ENCODE measurements at places on chromosomes 4 and X. TPM values are rescaled to one million over a fixed set of nuclear protein-coding genes. Genes with fewer than 3 reads are reported as not detected.

DNA sequence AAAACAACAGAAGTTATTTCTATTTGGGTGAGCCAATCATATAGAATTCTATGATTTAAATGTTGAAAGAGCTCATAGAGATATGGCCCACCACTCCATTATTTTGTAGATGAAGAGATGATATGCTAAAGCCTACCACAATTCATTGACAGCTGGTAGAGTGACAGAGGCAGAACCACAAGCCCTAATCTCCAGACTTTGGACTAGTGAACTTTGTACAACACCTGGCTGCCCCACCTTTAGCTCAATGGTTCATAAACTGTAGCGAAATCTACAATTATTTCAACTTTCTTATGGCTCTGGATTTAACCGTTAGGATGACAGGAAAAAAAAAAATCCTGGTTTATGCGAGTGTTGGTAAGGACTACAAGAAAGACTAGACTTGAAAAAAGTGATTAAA lies 50.9 kb downstream of the PRKG2 start:
- DNase-seq = no peak

- DNase-seq = no peak
These were observed 42.2 kb upstream of the PUDP start for GRCh38 chrX:7190157-7190556.

GRCh38 chrX:69000877-69001276 lies 164.4 kb downstream of the PJA1 start:
- no peak for DNase-seq

GRCh38 chr4:65670331-65671031 lies at the start of gene EPHA5:
Gene EPHA5 (minus strand): TSS chr4:65670489. CDS start chr4:65669742, 747 bp downstream.
- DNase-seq = peak; percentile 79

- DNase-seq = no peak
These were observed 257.9 kb downstream of the PCDH18 start for GRCh38 chr4:137274404-137274803.

GRCh38 chrX:154428176-154429171 lies at the start of gene ATP6AP1:
Gene ATP6AP1 (plus strand): TSS chrX:154428677. CDS start chrX:154428693, 16 bp downstream.
- peak; percentile 97 for DNase-seq

DNA sequence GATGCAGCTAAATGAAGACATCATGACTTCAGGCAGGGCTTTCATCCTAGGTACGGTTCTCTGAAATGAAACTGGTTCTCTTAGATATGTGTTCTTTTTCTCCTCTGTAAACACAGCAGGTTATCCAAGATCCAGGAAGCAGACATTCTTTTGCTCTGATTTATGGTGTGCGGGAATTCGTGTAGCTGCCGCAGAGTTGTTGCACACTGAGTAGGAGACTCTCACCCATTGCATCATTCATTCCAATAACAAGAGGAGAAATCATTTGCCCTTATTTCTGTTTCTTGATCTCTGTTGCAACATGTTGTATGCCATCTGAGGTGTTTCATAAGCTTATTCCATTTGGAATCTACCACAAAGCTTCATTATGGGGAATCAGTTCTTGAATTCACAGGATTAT lies 133.6 kb upstream of the VCX2 start:
- DNase-seq = no peak

- no peak for DNase-seq
These were observed 111.9 kb downstream of the SH3RF1 start for GRCh38 chr4:169158861-169159260.

- no peak for DNase-seq
These were observed 34.6 kb upstream of the CXCL8 start for GRCh38 chr4:73705721-73706120.

DNA sequence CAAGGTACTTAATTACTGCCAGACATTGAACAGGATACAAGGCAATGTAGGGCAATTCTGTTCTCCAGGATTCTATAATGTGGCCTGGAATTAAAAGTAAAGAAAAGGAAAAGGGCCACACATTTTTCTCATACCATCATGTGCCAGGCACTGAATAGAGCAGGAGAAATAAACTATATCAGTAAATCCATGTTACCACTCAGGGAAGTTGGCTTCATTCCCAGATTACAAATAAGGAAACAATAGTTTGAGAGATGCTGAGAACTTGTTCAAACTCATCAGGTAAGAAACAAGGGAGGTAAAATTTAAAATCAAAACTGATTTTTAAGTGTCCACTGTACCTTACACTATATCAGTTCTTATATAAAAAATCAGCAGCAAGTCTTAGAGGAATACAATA lies 645.0 kb upstream of the ATOH1 start:
- no peak for DNase-seq

DNA sequence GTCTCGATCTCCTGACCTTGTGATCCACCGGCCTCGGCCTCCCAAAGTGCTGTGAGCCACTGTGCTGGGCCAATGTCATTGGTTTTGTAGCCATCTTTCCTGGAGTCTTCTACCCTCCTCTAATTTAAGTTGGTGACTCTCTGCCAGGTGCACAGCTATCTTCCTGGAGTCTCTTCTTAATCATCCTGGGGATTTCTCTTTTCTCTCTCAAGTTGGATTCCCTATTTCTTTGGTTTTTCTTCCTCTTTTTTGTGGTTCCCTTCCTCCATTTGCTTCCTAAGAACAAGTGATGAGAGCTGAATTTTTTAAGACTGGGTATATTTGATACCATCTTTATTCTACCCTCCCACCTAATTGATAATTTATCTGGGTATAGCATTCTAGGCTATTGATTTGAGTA lies 113.8 kb downstream of the SYNPO2 start:
- DNase-seq = no peak

GRCh38 chr4:142861351-142861750 lies 15.2 kb upstream of the INPP4B start:
- DNase-seq = no peak

CMC4 gene
- total RNA-seq = 27.7 TPM

DDX60 gene
- 7.7 TPM for total RNA-seq

CCKAR gene
- total RNA-seq = not detected

ZNF711 gene
- 0.27 TPM for total RNA-seq

ABCG2 gene
- 1.0 TPM for total RNA-seq
